Activated CD4-positive, alpha-beta T cell treated with anti-CD3 and anti-CD28 coated beads for 24 hours (primary cell): ENCODE measurements at places on chromosomes 4 and X.

DNA sequence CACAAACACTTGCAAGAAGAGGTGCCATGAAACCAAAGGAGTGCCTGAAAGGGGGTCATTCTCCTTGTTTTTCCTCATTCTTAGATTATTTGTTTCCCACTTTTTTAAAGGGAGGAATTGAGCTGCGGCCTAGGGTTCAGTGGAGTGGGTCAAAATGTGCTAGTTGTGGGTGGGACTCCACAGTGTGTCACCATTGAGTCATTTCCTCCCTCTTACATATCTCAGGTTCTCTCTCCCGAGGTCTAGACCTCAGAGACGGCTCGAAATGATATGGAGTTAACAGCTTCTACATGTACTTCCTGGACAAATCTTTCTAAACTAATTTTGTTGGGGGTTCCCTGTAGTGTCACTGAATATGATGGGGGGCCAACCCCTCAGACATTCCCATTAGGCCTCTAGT lies 328.4 kb upstream of the SPANXN1 start:
- no peak for DNase-seq

DNA sequence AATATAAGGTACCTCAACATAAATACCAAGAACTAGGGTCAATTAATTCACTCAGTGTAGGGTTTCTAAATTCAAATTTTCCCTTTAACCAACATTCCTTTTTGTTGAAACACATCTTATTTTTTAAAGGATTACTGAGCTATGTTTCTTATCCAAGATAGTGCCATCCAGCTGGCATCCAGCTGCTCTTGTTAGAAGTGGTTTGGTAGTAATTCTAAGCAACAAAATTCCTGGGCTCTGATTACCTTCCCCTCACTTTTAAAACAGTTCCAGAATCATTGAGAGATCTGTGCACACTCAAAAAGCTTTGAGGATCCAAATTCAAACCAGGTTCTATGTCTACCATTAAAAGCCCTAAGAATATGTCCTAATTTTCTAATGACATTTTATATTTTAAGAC lies 583.7 kb downstream of the TRIML1 start:
- no peak for DNase-seq

GRCh38 chr4:77465271-77465670 lies 140.3 kb upstream of the CXCL13 start:
- no peak for DNase-seq

- DNase-seq, result no peak
These were observed 803.0 kb downstream of the DMD start for GRCh38 chrX:32408389-32408788.
